ENCODE measurements at places on chromosomes 2 and 18. TPM values are rescaled to one million over a fixed set of nuclear protein-coding genes. Genes with fewer than 3 reads are reported as not detected.

- no peak for DNase-seq
Observed at GRCh38 chr2:101231240-101231639, 21.4 kb upstream of the CNOT11 start.

The DSG1 gene
- polyA plus RNA-seq = 0.05 TPM

The UXS1 gene
- 73.5 TPM for polyA plus RNA-seq

- DNase-seq = no peak
Observed at GRCh38 chr2:16174693-16175045, 234.3 kb downstream of the MYCN start.

- no peak for DNase-seq
Observed at GRCh38 chr2:236562434-236562833, 7.2 kb upstream of the ACKR3 start.

The VIL1 gene
- 23.3 TPM for polyA plus RNA-seq

DNA sequence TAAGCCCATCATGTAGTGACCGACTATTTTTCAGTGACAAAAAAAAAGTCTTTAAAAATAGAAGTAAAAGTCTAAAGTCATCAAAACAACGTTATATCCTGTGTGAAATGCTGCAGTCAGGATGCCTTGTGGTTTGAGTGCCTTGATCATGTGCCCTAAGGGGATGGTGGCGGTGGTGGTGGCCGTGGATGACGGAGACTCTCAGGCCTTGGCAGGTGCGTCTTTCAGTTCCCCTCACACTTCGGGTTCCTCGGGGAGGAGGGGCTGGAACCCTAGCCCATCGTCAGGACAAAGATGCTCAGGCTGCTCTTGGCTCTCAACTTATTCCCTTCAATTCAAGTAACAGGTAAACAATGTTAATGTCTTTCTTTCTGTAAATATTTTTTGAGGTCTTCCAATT lies at the start of gene CD28:
Gene CD28, plus strand, starts transcription at position 237 of the 400 bp plus-strand sequence. Its CDS starts 58 bp downstream, at position 295.
- no peak for DNase-seq

GRCh38 chr2:138780908-138781307 lies 718 bp upstream of the NXPH2 start:
- no peak for DNase-seq

GRCh38 chr2:198219292-198219691 lies 414.9 kb downstream of the PLCL1 start:
- no peak for DNase-seq

The MROH2A gene
- 0.28 TPM for polyA plus RNA-seq

GRCh38 chr2:206555721-206556120 lies 86.6 kb upstream of the FAM237A start:
- DNase-seq = no peak

GRCh38 chr2:54551123-54551756 lies 95.1 kb downstream of the SPTBN1 start:
- DNase-seq = no peak

The RAB27B gene
- polyA plus RNA-seq = 3.8 TPM

DNA sequence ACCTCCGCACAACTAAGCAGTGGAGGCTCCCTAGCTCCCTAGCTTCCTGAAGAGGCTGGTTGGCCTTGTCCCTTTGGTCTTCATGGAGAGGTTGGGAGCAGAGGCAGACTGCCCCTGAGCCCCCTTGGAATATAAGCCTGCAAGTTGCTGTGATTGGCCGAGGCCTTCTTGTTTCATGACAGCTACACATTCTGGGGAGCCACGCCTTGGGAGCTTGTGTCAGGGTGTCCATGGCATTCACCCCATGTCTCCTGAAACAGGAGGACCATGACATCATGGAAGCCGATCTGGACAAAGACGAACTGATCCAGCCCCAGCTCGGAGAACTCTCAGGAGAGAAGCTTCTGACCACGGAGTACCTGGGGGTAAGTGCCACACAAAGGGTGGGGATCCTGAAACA lies 64.0 kb upstream of the B3GNT7 start:
- DNase-seq = no peak

GRCh38 chr2:43086451-43087221 lies 139.8 kb downstream of the ZFP36L2 start:
- DNase-seq = no peak

The ANAPC1 gene
- polyA plus RNA-seq = 41.9 TPM

The RFX8 gene
- 0.98 TPM for polyA plus RNA-seq

DNA sequence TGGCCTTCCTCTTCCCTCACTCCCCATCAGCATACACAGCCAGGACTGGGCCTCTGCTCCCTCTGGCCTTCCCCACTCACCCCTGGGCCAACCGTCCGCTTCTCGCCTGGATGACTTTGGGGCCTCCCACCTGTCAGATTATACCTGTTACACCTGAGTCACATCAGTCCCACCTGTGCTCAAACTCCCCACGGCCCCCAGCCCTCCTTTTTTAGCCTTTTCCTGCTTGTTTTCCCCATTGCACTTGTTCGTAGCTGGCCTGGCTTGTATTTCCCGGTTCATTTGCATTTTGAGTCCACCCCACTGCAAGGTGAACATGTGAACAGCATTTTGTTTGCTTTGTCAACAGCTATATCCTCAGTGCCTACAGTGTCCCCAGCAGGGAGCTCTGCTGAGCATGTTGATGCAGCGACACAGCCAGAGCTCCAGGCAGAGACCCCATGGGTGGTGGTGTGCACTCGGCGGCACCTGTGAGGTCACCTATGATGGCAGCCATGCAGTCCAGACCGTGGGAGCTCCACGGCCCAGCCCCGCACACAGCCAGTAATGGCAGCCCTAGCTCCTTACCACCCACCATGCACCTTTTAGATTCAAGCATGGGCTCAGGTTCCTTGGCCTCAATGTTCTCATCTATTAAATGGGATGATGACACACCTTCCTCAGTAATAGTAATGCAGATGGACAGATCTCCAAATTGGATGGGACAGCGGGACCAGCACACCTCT lies 276.4 kb upstream of the HS6ST1 start:
- DNase-seq = no peak

The ZDBF2 gene
- polyA plus RNA-seq = 14.3 TPM

DNA sequence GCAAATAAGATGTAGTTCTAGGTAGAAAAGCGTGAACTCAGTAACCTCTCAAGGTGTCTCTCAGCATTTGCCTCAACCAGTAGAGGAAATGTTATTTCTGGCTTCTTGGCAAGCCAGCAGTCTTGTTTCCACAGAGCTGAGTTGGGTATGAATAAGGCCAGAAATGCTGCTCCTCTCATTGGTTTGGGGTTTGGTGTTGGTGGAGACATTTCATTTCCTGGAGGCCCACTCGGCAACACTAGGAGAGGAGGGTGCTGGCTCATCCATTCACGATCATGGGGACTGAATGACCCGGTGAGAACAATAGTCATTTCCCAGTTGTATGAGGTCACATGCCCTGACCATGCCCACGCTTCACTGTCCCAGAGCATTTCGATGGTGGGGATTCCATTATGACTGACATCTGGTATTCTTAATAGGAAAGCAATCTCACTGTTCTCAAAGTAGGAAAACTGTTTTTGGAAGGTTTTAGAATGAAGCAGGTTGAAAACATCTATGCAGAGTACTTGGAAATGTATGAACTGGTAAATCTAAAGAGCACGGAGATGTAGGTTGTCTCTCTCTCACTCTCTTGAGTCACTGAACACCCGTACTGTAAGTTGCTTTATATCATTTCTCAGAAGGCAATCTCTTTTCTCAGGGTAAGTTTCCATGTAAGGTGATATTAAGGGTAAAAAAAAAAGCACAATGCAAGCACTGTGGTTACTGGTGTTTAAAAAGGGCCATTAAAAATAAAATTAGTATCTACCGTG lies 37.1 kb upstream of the CTLA4 start:
- DNase-seq = no peak

The APOB gene
- polyA plus RNA-seq = 5.3 TPM

DNA sequence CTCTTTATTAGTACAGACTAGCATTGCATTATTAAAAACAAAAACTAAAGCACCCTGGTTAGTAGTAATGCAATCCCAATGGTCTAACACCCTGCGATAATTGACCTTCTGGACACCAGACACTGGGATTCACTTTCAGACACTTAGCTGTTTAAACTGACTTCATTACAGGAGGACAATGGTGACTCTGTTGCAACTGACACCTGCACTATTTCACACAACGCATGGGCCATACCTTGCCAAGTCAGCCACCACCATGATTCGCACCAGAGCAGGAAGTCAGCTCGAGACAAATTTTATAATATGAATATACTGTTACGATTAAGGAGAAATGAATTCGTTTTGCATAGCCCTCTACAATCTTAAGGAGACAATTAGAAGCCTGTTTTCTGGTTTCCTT lies 150.7 kb downstream of the MEIS1 start:
- no peak for DNase-seq

- DNase-seq = no peak
Observed at GRCh38 chr2:202121532-202122162, 48.6 kb downstream of the KIAA2012 start.

The ALK gene
- polyA plus RNA-seq = 0.55 TPM

DNA sequence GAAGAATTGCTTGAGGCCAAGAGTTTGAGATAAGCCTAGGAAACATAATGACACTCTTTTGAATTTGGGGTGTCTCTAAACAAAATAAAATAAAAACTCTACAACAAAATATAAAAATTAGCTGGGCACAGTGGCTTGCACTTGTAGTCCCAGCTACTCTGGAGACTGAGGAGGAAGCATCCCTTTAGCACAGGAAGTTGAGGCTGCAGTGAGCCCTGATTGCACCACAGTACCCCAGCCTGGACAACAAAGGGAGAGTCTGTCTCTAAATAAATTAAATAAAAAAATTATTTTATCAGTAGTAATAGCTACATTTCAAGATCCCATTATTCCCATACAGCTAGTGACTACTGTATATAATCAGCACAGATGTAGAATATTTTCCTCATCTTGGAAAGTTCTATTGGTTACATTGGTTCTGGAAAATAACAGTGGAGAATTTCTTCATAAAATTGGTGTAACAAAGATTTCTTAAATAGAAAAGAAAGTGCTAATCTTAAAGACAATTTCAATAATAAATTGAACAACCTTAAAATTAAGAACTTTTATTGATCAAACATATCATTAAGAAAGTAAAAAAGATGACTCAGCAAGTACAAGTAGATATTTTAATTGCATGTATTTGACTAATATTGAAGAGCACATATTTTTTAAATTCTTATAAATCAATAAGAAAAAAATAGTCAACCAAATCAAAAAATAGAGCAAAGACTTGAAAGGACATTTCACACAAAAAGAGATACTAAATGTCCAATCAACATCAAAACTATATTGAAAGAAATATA lies 90.4 kb upstream of the KYNU start:
- DNase-seq = no peak

The SLC4A1AP gene
- polyA plus RNA-seq = 40.4 TPM

The CRYBA2 gene
- not detected for polyA plus RNA-seq

The DHRS9 gene
- polyA plus RNA-seq = 0.68 TPM

DNA sequence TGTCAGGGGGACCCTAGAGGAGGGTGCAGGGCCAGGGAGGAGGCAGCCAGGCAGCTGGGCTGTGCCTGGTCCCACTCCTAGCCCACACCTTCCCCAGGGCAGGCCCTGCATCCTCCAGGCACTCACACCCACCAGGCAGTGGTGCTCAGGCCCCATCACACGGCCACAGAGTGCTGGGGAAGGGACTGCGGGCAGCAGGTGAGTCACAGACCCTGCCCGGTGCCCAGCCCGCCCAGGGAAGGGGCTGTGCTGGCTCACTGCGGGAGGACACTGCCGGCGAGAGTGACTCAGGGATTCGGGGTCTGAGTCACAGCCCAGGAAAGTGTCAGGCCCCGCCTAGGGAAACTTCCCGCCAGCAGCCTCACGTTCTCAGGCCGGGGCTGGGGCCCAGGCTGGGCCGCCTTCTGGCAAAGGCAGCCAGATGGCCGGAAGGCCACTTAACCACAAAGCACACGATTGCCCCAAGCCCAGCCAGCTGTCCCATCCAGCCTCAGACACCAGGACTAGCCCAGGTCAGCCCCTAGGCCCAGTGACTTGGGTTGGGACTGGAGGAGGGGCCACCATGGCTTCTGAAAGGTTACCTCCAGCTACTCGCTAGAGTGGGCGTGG lies 42.2 kb downstream of the BIN1 start:
- DNase-seq = no peak

The REEP1 gene
- 3.5 TPM for polyA plus RNA-seq

GRCh38 chr2:156211318-156211717 lies 121.2 kb downstream of the NR4A2 start:
- DNase-seq = no peak

The PTMA gene
- 1,955 TPM for polyA plus RNA-seq

GRCh38 chr2:201806442-201807170 lies at the start of gene CDK15:
CDK15 (plus strand) TSS chr2:201806537; CDS start chr2:201806665, 128 bp downstream.
- DNase-seq = no peak

The OTOS gene
- polyA plus RNA-seq = not detected

The CROCC2 gene
- polyA plus RNA-seq = 0.10 TPM

The HOXD13 gene
- polyA plus RNA-seq = 0.20 TPM

GRCh38 chr2:193251909-193252308 lies 1057.2 kb upstream of the TMEFF2 start:
- no peak for DNase-seq

DNA sequence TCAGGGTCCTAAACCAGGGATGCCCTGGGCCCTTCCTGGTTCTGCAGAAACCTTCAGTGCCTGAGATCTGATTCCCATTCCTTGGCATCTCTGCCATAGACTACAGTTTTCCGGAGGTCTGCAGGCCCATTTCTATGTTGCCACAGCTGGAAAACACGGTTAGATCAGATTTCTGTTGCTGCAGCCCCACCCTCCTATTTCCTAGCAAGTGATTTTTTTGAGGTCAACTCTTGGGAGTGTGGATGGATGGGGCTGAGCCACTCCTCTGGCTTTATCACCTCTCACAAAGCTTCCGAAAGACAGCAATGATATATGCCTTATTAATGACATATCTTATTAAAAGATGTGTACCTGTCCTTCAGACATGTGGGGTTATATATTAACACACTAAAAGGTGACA lies 56.3 kb downstream of the ZAP70 start:
- DNase-seq = no peak

The TSPYL6 gene
- polyA plus RNA-seq = 0.13 TPM

DNA sequence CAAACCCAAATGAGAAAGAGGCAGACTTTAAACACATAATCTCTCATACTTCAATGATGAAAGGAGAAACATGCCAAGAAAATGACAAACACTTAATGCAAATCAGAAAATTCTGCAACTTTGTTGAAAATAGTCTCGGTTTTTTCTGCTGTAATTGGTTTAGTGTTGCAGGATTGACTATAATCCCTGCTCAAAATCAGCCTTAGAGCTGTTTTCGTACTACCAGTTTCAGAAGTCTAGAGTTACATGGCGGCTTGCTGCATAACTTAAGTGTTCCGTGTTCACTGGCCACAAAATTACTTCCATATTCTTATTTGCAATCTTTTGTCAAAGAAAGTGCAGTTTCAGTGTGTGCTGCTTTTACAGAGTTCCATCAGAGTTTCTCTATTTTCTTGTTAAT lies 48.9 kb upstream of the ITGAV start:
- DNase-seq = no peak

- no peak for DNase-seq
Observed at GRCh38 chr2:155645791-155646190, 686.7 kb downstream of the NR4A2 start.

Data from left kidney (tissue), 8 donors.